NCI-H2029 (cell line): ENCODE measurements at places on chromosomes 6 and 20.

- no peak for DNase-seq
Observed at GRCh38 chr20:22578221-22579118, 5.9 kb downstream of the FOXA2 start.

DNA sequence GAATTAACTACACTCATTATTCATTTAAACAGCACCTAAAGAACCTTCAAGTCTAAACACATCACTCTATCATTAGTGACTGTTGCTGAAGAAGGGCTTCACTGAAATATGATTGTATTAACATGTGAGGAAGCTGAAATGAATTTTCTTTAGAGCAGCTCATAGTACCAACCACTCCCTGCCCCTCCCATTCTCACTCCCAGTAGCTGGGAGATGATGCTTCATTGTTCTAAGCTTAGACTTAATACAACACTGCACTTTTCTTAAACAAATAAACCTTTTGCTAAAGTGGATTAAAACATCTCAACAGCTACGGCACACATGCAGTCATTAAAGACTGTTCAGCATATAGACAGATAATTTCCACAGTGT is 63.1 kb downstream of the ATXN1 start:
- no peak for DNase-seq

DNA sequence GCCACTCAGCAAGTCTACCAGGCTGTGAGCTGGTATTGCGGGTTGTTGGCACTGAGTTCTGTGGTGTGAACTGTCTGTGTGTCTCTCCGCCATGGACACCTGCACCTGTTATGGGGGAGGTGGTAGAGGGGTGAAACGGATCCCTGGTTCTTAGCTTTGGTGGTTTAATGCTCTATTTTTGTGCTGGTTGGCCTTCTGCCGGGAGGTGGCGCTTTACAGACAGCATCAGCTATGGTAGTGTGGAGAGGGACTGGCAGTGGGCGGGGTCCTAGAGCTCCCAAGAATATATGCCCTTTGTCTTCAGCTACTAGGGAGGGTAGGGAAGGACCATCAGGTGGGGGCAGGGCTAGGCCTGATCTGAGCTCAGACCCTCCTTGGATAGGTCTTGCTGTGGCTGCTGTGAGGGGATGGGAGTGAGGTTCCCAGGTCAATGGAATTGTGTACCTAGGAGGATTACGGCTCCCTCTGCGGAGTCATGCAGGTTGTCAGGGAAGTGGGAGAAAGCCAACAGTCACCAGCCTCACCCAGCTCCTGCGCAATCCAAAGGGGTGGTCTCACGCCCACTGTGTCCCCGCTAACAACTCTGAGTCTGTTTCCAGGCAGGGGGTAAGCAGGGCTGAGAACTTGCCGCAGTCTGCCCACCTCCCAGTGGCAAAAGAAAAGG is 154.3 kb downstream of the CCDC170 start:
- DNase-seq = no peak

- no peak for DNase-seq
Observed at GRCh38 chr6:139430899-139431601, 56.6 kb upstream of the CITED2 start.

DNA sequence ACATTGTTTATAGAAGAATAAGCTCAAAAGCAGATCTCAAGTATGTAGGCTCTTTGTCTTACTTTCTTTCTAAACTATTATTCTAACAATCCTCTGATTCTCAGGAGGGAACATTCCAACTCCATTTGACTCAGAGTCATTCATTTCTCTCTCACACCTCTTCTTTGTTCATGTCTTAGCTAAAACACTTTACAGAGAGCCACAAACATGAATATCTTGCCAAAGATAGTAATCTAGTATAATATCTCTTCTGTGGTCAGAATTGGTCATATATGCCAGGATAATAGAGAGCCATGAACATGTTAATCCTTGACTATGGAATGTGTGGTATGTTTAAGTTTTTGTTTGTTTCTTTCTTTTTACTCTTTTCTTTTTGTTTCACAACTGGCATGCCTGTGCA is 456.0 kb upstream of the PTCHD4 start:
- no peak for DNase-seq

- DNase-seq = peak; percentile 22
Observed at GRCh38 chr6:157982102-157982562, 469 bp downstream of the SYNJ2 start.

DNA sequence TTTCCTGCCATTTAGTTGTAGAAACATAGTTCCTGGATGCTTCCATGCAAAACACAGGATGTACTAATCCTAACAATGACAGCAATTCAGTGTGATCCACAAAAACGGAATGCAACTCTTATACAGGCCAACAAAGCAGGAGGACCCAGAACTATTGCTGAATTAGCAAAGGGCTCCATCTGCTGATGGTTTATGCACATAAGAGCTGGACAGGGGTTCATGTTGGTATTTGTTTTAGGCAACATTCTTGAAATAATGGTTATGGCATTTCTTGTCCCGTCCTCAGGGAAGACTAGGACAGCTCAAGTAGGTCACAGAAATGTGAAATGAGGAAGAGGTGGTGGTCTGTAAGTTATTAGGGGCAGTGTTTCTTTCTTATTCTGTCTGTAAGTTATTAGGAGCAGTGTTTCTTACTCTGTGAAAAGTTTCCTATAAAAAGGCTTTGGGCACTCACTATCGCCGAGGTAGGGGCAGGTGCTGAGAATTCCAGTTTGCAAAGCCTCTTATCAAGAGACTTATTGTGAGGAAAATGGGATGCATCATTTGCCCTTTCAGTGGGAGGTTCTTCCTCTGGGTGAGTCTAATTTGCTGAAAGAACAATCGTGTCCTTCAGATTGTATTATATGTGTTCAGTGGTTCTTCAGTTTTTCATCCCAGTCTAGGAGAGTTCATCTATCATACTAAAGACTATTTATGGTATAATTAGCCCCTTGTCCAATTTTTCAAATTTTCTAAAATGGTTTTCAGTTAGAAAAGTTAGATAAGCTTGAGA is 171.1 kb downstream of the MCHR2 start:
- peak; percentile 35 for DNase-seq

DNA sequence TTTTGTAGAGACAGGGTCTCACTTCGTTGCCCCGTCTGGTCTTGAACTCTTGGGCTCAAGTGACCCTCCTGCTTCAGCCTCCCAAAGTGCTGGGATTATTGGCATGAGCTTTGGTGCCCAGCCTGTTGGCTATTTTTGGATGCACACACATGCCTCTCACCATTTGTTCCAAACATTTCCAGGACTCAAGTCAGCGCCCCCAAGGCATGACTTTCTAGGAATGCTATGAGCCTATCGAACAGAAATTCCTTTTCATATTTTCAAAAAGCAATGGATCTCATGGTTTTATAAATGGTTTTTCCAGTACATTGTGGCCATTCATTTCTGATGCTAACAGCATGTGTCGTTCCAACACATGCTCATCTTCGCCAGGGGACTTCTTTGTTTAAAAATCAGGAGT is 119.3 kb upstream of the NAA20 start:
- DNase-seq = no peak

GRCh38 chr20:15637950-15638754 is 935.1 kb downstream of the KIF16B start:
- DNase-seq = no peak

- no peak for DNase-seq
Observed at GRCh38 chr20:58268421-58268821, 40.0 kb upstream of the ANKRD60 start.

GRCh38 chr20:4305091-4305490 is 289.7 kb upstream of the RNF24 start:
- DNase-seq = no peak

- DNase-seq = no peak
Observed at GRCh38 chr20:38610521-38610920, 8.9 kb downstream of the ARHGAP40 start.

GRCh38 chr6:38518511-38519304 is 121.0 kb downstream of the BTBD9 start:
- DNase-seq = no peak

GRCh38 chr6:150088481-150089154 is 19.7 kb upstream of the ULBP3 start:
- DNase-seq = no peak
